ENCODE measurements at places on chromosomes 2 and 18.
A peak's percentile ranks its signal among the peaks of the same experiment; 100 is the strongest.

DNA sequence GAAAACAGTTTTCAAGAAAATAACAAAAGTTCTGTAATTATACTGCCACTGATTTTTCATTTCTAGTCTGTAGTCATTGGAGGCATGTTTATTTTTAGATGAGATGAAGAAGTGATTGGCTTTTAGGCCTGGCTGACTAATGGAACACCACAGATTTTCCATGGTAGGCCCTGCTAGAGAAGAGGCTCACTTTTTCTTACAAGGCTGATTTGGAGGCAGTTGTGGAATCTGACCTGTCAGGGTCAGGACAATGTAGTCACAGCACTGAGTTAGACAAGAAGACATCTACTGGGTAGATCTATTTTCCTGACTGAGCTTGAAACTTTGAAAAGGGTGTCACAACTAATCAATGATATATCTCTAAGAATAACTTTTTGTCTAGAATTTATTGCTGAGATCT is 43.9 kb downstream of the KDM3A start:
- no peak for DNase-seq

DNA sequence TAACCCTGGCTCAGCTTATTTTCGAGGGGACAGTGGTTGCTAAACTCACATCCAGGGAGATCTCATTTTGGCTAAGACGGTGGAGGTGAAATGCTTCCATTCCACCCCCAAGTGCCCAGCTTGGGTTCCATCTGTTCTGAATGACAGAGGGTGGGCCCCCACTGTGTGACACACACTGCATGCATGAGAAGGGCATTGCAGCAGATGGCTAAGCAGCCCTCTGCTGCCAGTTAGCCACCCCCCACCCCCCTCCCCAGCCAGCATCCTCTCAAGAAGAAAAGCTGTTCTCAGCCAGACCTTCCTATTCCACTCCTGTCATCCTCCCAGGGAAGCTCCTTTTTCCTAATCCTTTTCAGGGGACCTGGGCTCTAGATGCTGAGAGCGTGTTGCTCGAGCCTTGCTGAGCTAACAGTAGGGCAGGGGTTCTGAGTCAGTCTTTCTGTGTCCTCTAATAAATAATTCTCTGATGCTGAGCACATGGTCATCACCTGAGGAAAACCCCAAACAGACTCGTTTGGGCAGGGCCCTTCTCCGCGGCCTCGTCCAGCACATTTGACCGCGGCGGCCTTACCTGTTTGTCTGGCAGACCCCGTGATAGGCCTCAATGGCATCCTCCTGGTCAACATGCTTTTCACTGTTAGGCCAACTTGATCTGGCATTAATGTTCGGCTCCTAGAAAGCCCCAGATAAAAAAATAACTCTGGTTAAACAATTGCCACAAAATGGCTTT is 49.5 kb upstream of the ACAA2 start:
- no peak for DNase-seq

DNA sequence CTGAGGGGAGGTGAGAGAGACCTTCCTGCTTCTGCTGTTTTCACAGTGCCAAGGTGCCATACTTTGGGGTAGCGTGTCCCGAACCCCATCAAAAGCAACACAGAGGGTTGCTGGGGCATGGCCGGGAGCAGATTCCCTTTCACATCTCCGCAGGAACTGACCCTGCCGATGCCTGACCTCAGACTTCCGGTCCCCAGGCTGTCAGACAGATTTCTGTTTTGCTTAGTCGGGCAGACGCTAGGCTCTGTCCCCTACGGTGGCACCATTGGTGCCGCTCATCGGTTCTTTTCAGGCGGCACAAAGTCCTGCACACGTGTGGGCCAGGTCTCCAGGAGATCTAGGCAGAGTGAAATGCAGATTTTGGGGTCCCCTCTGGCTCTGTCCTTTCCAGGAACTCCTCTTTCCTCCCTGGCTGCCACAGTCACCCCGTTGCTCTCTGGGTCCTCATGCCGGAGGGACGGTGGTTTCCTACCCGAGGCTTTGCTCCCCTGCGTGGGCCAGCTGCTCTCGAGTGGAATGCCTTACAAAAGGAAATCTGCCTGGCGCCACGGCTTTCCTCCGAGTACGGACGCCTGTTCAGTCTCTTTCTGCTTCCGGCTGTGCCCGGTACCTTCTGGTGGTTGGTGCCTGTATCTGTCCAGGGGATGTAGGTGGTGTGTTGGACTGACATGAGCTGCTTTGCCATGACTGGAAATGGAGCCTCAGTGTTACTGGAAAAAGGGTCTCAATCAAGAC is 39.3 kb downstream of the RTP5 start:
- DNase-seq = no peak

DNA sequence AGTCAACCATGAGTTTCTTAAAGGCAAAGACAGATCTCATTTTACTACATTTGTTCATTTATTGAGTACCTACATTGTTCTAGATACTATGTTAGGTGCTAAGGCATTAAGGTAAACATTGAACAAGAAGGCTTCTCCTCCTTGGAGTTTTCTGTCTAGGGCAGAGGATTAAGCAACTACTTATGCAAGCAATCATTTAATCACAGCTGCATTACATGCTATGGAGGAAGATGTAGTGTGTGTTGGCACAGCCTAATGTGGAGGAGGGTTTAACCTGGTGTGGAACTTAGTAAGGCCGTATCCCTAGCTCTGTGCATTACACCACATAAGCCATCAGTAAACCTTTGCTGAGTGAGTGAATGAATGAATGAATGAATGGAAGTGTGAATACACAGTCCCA is 106.5 kb upstream of the MAP3K20 start:
- no peak for DNase-seq

DNA sequence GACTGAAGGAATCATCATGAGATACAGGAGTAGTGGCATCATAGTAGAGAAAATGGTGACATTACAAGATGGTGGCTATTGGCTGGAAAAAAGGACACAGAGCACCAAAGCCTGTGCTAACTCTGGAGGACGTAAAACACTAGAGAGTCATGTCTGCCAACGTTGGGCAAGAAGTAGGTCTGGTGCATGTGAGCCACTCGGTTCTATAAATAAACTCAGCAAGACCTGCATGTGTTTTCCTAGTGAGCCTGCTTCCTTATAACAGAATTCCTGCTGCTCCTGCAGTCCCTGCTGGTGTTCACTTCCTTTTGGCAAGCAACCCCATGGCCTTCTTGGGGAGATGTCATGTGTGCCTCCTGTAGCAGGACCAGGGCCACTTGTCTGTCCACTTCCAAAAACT is 325.2 kb downstream of the OSR1 start:
- no peak for DNase-seq

DNA sequence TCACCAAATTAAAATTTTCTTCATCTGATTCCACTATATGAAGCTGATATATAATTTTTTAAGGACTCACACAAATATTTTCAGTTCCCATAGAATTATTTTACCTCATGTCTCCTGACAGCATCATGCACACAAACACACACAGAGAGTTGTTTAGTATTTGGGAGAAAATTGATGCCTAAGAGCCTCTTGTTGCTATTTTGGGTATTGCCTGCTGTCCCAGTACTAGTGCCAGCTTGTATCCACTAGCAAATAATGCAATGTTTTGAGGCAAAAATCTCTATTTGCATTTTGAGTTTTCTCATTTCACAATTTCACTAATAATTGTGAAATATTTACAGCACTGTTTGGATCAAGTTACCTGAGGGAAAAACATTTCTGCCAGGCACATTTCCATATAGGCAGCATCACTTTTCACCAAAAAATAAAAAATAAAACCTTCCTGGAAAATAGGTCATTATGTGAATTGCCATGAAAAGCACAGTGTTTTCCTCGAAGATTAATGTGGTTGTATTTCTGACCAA is 328.2 kb downstream of the KCNJ3 start:
- no peak for DNase-seq

GRCh38 chr2:235842941-235843340 is 325.2 kb downstream of the GBX2 start:
- DNase-seq = no peak

- DNase-seq = no peak
Observed at GRCh38 chr18:67417864-67418523, 98.5 kb downstream of the DSEL start.

GRCh38 chr2:99953750-99954149 is 188.6 kb downstream of the AFF3 start:
- DNase-seq = no peak

DNA sequence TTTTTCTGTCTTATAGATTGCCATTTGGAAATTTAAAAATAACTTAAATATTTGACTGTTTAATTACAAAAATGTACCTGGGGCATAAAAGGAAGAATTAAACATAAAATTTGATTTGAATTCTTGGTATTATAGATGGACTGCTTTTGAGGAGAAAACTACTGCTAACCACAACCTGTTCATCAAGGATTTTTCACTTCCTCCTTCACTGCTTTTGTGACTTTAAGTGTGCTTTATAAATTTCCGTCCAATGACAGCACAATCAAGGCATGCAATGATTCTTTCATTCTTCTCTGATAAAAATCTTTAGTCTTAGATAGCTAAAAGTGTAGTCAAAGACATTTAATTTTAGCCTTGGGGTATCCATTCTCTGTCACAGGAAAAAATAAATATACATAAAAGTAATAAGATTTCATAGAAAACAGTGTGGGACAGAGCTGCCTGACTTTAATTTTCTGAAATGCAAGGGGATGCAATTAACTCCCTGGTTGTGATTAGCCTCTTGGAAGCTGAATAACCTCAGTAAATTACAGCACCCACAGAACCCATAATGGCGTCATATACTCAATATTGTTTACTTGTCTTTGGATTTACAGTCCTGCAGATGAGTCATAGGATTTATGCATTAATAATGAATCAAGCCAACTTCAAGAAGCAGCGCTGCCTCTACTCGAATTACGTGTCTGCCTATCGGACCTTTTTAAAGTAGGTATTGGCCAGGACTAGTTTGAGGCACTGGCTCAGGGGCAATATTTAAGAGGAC is 587.9 kb downstream of the NRXN1 start:
- no peak for DNase-seq

GRCh38 chr2:146370826-146371225 is 1474.0 kb upstream of the ACVR2A start:
- DNase-seq = no peak

DNA sequence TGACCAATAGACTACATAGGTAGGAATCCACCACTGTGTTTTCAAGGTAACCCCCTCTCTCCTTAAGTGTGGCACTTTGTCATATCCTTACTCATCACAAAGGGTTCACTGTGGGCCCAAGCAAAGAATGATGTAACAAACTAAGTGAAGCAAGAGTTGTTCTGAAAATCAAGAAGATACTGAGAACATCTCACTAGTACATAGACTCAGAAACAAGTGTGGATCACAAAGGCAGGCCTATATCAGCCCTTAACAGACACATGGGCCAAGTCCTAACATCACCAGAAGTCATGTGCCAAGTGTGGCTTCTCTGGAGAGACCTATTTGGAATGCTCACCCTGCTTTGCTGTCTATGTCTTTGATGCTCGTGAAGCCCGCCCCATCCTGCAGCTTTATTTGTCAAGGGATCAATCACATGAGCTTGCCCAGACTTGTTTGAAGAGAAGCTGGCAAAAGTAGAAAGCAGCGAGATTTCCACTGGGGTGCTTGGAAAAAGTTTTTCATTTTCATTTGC is 131.2 kb upstream of the TTC39C start:
- no peak for DNase-seq

DNA sequence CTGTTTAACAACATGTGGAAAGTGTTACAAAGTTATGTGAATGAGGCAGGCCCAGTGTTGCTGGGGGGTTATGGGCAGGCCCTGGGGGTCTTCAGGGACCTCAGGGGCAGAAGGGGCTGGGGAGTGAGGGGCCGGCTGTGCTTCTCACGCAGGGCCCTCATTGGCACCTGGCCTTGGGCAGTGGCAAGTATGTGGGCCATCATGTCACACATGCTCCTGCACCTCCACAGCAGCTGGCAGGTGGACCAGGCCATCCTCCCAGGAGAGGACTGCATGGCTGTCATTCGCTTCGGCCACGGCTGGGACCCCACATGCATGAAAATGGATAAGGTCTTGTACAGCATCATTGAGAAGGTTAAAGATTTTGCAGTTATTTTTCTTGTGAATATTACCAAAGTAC is 47.4 kb downstream of the ZNF385B start:
- DNase-seq = no peak

DNA sequence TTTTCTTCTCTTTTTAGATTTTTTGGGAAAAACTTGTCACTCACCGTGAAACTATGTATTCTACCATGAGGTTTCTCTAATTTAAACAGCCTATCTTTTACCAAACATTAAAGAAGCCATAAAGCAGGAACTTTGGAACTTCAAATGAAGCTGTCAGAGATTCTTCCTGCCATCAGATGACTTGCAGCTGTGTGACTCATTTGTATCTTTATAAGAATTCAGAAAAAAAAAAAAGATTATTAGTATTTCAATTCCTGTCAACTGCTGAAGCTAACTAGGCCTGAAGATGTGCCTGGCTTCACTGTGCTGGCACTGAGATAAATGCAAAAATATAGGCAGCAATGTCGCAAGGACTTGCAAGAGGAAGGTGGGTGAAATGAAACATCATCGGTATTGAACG is 1399.1 kb upstream of the PIK3C3 start:
- no peak for DNase-seq

DNA sequence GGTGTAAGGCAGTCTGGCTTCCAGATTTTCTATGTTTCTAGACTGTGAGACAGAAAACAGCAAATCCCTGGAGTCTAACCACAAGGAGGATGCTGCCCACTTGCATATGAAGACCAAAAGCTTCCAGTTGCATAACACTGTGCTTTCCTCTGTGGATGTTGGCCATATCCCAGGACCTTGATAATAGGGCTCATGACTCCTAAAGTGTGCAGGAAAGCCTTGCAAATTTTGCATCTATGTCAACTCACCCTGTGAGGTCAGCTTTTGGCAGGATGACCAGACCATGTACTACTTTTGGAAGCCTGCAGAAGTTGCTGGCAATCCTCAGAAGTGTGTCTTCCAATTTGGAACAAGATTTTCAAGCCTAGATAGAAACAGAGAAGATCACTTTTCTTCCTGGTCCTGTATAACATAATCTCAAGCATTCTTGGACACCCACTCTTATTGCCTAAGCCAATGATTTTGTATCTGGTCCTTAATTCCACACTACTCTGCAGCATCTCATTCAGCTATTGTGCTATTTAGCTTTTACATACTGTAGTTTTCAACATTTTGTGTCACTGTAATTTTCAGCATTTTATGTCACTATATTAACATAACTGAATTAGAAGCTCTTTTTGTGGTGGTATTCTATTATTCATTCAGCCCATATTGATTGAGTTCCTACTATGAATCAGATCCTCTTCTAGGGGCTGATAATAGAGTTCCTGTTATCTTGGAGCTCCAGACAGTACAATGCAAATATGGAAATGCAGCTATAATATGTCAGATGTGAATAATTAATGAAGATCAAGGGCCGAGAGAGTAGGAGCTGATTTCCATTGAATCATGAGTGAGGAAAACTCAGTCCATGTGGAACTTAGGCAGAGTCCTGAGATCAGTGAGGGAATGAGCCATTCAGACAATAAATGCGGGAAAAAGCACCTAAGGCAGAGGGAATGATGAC is 85.3 kb upstream of the RAB27B start:
- DNase-seq = no peak

- no peak for DNase-seq
Observed at GRCh38 chr2:156321243-156321904, 11.1 kb downstream of the NR4A2 start.

- peak; percentile 12 for DNase-seq
Observed at GRCh38 chr2:216057688-216058193, 23.9 kb downstream of the PECR start.

GRCh38 chr2:101823347-101823791 is 125.9 kb downstream of the MAP4K4 start:
- DNase-seq = peak; percentile 72

- DNase-seq = no peak
Observed at GRCh38 chr2:101962309-101962708, 29.5 kb upstream of the IL1R2 start.
